ENCODE measurements at places on chromosomes 4 and X.
A peak's percentile ranks its signal among the peaks of the same experiment; 100 is the strongest.

DNA sequence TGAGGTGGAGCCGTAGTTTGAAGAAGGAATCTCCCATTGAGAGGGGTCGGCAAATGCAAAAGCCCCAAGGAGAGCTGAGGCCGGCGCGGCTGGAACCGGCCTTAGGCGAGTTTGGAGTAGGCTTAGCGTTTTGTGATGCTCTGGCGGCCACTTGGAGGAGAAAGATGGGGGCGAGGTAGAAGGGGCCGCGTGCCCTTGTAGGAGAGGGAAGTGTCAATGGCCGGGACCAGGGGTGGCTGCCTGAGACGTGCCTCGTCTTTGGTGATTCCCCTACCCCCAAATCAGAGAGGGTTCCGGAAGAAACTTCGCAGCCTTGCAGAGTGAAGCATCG, 11.7 kb downstream of the MSX1 start:
- DNase-seq: no peak

DNA sequence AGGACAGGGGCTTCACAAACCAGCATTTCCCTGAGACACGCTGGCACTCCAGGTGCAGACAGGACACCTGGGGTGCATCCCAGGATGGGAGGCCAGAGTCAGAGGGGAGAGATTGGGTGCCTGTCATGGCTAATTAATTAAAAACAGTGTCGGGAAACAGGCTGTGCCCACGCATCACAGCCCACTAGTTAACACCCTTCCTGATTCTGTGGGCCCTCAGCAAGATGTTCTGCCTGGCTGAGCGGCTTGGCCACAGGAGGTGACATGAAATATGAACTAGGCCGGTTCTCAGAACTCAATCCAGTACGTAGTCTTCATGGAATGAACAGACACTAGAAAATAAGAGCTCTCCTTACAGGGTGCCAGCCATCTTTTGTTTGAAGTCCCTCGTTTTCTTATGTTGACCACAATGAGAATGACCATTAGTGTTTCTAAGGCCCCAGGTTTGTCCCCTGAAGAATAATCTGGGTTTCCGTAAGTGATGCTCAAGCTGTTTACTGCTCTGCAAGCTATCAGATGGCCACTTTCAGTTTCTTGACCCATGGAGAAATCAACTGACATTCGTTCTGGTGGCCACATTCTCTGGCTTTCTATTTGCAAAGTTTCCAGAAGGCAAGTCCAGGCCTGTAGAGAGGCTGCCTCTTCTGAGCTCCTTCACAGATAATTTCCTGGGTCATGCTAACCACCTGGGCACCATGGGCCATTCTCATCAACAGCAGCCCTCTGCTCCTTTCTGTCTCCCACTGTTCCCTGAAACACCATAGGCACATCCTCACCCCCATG, 72.3 kb downstream of the SLC34A2 start:
- DNase-seq: no peak

GRCh38 chr4:100041646-100042045, 91.6 kb upstream of the H2AZ1 start:
- DNase-seq: no peak

- no peak for DNase-seq
These were observed 34.2 kb downstream of the PKD2 start for GRCh38 chr4:88041626-88042025.

- no peak for DNase-seq
These were observed 49.9 kb upstream of the LRPAP1 start for GRCh38 chr4:3582091-3582475.

DNA sequence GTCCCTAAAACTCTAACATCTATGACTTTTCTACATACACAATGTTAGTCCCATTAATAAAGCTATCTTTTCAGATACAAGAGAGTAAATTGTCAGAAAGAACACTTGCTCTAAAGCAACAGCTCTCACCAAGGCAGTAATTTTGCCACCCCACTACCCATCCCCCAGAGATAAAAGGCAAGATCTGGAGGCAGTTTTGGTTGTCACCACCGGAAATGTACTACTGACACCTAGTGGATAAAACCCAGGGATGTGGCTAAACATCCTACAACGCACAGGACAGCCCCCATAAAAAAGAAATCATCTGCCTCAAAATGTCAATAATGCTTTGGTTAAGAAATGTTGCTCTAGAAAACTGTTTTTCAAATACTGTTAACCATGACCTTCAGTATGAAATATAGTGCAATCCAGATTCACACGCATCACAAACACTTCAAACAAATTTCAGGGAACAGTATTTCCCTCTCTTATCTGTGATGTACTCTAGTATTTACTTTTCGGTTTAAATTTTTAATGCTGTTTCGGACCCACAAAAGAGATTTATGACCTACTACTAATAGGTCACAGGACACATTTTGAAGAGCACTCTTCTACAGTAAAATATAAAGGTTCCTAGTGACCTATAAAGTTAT, 5.1 kb downstream of the FBXL5 start:
- peak; percentile 33 for DNase-seq

DNA sequence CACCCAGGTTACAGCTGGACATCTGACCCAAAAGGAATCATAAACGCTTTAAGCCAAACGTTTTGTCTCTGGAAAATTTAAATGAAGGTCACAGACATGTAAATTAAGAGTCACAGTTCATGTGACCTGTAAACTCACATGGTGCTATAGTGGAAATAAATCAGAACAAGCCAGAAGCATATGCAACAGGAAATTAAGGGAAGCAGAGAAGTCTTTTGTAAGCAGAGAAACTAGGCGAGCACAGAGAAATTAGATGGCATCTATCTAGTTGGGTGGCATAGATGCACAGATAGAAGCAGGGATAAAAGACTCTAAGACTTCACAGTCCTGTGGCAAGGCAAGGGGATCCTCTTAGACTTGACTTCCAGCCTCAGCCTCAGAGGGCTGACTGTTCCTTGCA, 264.8 kb downstream of the GASK1B start:
- DNase-seq: no peak

DNA sequence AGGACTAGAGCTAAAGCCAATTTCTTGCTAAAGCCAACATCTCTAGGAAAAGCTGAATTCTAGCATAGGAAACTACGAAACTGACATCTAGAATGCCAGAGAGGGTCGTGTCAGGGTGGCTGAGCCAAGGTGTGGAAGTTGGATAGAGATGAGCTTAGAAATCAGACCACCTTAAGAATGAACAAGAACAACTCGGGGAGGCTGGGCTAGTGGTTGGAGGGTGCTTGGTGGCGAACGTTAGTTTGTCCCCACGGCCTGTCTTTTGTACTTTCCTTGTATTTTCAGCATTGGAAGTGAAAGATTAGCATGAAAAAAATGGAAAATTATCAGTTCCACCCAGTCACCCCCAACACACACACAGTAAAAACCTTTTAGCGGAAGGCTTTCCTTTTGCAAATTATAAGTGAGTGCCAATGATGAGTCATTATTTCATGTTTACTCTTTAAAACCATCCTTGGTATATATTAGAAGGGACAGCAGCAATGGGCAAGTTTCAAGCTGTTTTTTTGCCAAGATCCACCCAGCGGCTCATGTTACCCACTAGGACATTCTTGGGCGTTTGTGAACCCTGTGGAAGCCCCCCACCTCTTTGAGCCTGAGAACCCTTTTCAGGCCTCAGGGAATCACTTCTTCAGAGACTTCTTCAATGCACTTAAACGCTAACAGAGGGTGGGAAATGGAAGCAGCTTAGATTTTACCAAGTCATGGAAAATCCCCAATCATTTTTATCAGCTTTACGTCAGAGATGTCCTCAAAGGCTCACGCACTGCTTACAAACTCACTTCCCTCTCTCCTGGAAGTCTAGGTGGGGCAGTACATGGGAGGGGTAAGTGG, 4.9 kb upstream of the PPEF1 start:
- DNase-seq: no peak

GRCh38 chr4:13329963-13330362, 154.2 kb downstream of the RAB28 start:
- no peak for DNase-seq

GRCh38 chr4:80187677-80188076, 9.6 kb upstream of the PRDM8 start:
- DNase-seq: no peak

DNA sequence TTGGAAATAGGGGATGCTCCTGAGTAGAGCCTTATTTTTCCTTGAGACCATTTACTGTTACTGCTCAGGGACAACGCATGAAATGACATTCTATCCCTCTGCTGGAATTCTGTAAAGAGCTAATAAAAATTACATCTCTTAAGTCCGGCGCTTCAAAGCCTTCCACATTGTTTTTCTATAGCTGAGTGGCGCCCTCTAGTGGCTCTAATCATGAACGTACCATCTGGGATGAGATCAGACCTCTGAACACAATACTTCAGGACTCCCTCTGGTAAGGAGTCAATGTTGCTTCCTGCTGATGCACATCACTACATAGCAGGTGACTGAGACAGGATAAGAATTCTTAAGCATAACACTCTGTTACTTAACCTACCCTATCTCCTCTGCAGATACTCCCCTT, 6.0 kb downstream of the HMGN5 start:
- peak; percentile 1 for DNase-seq

GRCh38 chr4:148563684-148564083, 121.5 kb upstream of the NR3C2 start:
- DNase-seq: no peak
